ENCODE measurements at places on chromosomes 1 and 21.

GRCh38 chr21:22575165-22575584 lies 1577.0 kb downstream of the NCAM2 start:
- no peak for DNase-seq

- DNase-seq, result no peak
Measured at GRCh38 chr1:111253876-111254275, 26.4 kb downstream of the CHI3L2 start.

DNA sequence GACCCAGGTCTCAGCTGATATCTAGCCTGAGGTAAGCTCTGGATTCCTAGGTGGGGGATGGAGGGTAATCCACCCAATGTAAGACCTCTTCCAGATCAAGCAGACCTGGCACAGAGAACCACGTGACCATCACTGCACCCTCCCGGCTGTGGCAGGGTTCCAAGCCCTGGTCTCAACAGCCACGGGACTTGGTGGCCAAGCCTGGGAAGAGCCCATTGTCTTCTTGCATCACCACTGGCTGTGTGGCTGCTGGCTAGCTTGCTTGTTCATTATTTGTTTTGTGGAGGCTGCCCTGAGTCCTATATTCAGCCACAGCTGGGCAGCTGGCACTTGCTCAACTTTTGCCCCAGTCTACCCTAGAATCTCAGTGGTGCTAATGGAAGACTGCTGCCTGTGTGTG lies 24.1 kb upstream of the NFASC start:
- no peak for DNase-seq

DNA sequence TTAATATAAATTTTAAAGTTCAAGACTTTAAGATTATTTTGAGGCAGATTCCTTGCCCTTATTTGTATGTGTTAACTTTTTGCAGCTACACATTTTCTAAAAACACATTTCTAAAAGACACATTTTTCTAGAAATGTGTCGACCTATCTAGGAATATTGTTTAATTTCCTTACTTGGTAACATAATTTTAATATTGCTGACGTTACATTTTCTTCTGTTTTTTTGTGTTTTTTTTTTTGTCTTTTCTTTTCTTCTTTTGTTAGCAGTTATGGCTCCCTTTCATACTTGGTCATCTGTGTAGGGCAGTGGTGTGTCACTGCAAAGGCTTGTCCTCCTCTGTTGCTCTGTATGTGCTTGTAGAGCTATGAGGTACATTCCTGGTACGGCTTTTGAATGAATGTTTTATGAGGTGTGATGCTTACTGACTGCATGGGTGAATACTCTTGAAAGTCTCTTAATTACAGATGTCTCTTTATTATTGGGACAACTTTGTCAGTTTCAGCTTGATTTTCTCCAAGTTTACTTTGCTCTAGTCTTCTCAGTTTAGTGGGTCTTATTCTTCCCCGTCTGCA lies 30.1 kb downstream of the LRRC8D start:
- DNase-seq, result no peak

GRCh38 chr21:30996728-30997127 lies 41.5 kb downstream of the KRTAP19-8 start:
- DNase-seq, result no peak

DNA sequence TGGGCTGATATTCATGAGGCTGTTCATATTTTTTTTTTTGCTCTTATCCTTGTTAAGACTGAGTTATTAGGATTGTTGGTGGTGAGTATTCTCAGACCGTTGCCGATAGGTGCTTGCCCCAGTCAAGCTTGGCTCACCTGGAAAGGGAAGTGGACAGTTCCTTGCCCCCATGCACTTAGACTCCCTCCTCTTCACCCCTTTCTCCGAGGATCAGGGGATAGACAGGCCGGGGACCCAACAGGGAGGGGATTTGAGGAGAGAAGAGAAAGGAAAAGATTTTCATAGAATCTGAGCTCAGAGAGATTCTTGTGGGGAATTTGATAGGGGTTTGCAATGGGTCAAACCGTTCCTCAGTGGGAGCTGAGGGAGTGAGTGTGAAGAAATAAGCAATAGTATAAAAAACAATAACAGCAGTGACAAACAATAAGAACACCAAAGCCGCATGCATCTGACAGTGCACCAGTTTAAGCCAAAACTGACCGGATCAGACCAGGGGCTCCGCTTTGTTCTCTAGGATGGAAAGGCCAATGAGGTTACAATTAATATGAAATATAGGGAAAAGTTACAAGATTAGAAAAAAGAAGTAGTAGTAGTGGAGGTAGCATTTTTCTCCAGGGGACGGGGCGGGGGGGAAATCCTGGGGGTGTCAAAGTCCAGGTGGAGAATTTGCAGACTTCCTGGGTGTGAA lies 8.9 kb downstream of the PAX7 start:
- DNase-seq, result no peak

DNA sequence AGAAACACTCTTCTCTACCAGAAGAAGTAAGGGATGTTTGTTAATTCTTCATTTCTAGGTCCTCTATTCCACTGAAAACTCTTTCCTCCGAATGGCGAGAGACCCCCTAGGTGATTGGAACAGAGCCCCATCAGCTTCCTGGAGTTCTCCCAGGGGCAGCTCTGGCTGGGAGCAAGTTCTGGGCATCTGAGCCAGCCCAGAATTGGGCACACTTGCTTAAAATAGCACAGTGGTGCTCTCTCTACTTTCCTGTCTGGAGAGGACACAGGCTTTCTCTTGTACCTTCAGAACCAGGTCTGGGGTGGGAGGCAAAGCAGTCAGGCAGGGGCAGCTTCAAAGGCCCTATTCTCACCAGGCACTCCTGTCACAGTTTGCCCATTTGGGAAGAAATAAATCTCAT lies 83.2 kb upstream of the CNTN2 start:
- DNase-seq, result no peak

DNA sequence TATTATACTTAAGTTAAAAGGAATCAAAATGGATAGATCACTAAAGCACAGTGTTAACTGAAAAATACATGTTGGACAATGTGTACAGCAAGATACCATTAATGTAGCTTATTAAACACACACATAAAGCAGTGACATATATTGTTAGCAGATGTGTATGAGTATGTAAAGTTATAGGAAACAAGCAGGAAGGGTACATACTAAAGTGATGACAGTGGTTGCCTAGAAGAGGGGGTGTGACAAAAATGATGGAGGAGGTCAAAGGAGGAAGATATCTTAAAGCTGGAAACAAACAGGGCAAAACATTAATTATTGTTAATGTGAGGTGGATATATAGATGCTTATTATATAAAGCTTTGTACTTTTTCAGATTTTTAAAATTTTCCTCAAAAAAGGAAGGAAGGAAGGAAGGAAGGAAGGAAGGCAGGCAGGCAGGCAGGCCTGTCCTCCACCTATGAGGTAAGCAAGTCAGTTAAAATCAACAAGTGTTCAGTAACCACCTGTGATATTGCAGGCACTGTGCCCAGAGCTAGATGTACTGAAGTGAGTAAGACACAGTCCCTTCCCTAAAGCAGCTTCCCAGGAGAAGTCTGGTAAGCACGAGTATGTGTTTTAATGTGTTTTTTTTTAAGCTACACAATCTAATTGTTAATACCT lies 252.9 kb upstream of the NR5A2 start:
- DNase-seq, result no peak

GRCh38 chr1:71834601-71835441 lies 447.5 kb downstream of the NEGR1 start:
- no peak for DNase-seq

GRCh38 chr21:26753822-26754221 lies 91.4 kb downstream of the ADAMTS1 start:
- no peak for DNase-seq

DNA sequence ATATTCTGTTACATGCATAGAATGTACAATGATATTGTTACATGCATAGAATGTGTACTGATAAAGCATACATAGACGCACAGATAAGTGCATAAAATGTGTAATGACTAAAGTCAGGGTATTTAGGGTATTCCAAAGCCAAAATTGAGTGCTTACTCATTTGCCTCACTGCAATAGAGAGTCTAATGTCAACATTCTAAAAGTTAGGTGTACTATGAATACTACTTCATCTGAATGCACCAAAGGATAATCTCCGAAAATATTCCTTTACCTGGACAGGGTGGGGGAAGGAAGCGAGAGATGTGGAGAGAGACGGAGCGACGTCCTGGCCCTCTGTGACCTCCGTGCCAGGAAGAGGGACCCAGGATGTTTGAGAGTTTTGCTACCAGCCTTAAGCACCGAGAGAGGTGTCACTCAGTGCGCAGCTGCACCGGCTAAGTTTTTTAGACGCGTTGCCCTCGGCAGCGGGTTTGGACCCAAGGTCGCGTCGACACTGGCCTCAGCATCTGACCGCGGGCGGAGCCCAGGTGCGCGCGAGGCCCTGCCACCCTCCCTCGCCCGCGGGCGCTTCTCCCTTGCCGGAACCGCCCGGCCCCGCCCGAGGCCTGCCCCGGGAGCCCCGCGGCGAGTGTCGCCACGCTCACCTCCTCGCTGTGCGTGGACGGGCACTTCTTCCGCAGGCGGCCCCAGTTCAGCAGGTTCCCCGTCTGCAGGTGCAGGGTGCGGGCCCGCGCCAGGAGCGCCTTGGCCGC lies 660 bp downstream of the GCLM start:
- DNase-seq, result peak; percentile 4

DNA sequence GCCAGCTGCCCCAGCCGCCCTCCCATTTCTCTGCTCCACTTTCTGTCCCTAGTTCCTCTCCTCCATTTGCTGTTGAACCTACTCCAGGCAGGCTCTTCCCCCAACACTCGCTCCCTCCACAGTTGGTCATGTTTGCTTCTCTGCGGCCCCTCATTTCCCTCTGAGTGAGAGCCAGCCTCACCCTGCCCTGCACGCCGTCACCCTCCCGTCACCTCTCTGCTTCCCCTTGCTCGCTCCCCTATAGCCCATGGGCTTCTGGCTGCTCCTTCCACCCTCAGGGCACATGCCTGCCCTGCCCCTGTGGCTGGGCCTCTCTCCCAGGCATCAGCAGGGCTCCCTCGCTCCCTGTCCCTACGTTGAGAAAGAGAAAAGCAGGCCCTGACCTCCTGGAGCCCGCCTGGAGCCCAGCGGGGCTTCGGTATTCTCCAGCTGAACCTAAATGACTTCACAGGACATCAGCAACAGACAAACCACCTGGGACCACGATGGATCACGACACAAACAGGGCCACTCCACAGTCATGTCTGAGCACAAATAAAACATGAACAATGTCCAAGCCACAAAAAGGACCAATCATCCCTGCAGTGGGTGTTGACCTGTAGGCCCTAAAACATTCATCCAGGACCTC lies 13.3 kb upstream of the THEMIS2 start:
- no peak for DNase-seq

DNA sequence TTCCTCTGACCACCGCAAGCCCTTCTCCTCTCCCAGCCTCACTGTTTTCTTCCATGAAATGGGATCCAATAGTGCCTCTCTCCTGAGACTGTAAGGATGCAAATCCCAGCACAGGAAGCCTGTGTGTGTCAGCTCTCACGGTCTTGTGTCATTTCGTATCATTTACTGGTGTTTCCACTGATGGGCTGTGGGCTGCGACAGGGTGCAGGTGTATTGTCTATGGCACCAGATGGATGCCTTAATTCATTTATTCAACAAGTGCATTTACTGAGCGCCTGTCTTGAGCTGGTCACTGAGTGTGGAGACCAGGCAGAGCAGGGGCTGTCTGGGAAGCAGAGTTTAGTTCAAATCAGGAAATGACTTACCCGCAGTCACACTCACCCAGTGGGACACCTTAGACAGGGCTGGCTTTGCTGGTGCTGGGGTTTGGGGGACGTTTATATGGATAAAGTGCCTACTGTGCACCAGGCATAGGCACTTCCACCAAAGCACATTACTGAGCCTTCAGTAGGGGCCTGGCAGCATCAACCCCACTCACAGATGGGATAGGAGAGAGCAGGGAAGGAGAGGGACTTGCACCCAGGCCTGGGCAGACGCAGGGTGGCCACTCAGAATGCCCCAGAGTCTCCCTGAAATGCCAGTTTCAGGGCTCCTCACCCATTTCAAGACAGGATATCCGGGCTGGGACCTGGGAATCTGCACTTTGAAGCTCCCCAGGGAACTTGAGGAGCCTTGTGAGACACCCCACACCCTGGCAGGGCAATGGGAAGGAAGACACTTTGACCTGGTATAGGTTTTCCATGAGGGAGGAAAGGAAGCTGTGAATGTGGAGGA lies 398.9 kb downstream of the MATN1 start:
- no peak for DNase-seq

DNA sequence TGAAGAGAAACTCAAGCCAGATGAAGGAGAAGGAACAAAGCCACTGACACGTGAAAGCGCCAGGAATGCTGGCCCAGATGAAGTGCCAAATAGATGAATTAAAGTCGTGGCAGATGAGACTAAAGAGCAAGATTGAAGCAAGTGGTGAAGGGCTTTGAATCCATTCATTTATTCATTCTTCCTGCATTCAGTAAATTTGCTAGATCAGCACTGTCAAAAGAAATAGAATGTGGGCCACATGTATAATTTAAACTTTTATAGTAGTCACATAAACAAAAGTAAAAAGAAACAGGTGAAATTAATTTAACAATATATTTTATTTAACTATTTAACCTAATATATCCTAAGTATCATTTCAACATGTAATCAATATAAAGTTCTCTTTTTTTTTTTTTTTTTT lies 135.6 kb downstream of the ZZZ3 start:
- DNase-seq, result no peak

DNA sequence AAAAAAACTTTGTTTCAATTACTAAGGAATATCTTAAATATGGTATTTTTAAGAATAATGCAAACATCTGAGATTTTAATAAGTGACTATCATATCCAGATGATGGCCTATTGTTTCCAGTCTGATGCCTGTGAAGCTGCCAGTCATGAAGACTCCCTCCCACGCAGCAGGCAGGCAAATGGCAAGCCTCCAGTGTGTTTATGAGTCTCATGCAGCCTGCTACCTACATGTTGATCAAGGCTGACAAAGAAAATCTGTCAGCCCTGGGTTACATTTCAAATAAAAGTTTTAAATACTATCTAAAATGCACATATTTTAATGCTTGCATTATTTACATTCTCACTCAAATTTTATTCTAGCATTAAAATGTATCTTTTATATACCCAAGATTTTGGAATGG lies 137.6 kb upstream of the RNPC3 start:
- DNase-seq, result no peak

DNA sequence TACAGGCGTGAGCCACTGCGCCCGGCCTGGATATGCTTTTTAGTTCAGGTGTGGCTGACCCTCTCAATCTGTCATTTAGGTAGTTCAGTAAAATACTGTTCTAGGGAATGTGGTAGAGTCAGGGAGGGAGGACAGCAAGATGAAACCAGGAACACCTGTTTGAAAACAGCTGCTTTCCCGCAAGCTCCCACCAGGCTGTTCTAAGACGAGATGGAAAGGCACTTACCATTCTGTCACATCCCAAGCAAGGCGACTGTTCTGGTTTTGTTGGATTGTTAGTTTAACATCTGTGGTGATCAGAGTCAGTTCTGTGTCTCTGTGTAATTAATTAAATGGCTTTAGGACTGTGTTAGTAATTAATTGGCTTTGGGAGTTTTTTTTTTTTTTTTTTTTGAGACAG lies 2.9 kb downstream of the CHAF1B start:
- DNase-seq, result no peak

Measured in stimulated activated CD4-positive, alpha-beta T cell treated with anti-CD3 and anti-CD28 coated beads, Interleukin-1b, Interleukin-23, amount 100 ng/mL, for 1 hour (primary cell).